ENCODE measurements at places on chromosomes 1 and 21.
A peak's percentile ranks its signal among the peaks of the same experiment; 100 is the strongest.

- peak; percentile 61 for DNase-seq
Observed at GRCh38 chr1:206734499-206735142, 36.0 kb upstream of the IL19 start.

GRCh38 chr1:10755970-10756521, 40.4 kb downstream of the CASZ1 start:
- DNase-seq = peak; percentile 50

GRCh38 chr1:16007671-16008341, 3.8 kb downstream of the SRARP start:
- no peak for DNase-seq

GRCh38 chr1:21937372-21938121, 437 bp upstream of the HSPG2 start:
- peak; percentile 89 for DNase-seq

DNA sequence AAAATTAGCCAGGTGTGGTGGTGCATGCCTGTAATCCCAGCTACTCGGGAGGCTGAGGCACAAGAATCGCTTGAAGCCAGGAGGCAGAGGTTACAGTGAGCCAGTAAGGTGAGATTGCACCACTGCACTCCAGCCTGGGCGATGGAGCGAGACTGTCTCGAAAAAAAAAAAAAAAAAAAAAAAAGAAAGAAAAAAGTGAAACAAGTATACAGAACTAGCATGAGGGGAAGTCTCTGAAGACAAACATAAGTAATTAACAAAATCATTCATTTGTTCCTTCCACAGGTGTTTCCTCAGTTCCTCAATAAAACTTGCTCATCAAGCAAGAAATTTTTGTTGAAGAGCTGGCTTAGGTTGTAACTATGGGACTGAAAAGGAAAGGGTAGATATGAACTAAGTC, 52.2 kb upstream of the CNN3 start:
- no peak for DNase-seq

GRCh38 chr1:100039591-100039990, 69.8 kb downstream of the SLC35A3 start:
- DNase-seq = no peak

DNA sequence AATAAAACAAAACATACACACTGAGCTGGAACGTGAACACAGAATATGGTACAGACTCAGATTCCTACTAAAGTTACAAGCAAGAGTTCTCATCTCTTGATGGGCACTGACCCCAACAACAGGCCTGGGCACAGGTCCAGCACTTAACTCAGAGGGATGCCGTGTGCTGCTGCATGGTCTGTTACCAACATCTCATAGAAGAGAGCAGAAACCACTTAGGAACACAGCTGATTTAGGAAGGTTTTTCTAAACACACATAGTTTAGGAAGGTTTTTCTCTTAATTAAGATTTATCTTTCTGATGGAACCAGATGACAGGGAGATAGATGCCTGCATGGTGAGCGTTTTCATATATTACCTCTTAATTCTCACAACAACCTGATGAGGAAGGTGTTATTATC, 1.5 kb downstream of the GCLM start:
- DNase-seq = peak; percentile 67

DNA sequence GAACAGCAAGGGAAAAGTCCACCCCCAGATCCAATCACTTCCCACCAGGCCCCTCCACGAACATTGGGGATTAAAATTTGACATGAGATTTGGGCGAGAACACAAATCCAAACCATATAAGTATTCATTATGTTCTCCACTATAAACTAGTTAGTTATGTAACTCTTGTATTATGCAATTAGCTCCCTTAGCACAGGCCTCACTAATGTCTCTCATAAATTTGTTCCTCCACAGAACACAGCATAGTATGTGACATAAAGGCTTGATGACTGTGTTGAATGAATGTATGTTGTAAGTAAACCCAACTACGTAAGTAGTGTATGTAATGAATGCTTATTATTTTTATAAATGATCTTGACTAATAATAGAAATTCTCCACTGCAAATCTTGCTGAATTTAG, 223.3 kb upstream of the ZRANB2 start:
- no peak for DNase-seq

GRCh38 chr1:150164224-150164623, 14.5 kb downstream of the PLEKHO1 start:
- DNase-seq = no peak

DNA sequence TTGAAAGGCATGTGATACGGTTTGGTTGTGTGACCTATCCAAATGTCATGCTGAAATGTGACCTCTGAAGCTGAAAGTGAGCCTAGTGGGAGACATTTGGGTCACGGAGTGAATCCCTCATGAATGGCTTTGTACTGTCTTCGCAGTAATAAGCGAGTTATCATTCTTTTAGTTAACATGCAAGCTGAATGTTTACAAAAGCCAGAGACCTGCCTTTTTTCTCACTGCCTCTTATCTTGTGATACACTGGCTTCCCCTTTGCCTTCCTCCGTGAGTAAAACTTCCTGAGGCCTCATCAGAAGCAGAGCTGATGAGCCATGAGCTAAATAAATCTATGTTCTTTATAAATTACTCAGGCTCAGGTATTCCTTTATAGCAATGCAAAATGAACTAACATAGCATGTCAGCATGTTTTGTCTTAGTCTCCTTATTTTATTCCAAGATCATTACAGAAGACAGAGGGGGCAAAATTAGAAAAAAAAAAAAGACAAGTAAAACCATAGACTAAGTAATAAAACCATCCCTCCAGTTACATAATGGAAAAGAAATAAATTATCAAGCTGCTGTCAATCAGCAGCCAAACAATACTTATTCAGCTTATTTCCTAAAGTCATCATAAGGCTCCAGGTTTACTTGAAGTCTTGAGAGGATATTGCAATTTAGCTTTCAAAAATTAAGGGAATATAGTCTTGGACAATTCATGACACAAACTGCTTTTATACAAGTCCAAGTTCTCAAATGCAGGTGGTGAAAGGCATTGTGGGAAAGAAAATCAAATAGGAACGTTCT, 12.1 kb downstream of the RGS18 start:
- peak; percentile 5 for DNase-seq

DNA sequence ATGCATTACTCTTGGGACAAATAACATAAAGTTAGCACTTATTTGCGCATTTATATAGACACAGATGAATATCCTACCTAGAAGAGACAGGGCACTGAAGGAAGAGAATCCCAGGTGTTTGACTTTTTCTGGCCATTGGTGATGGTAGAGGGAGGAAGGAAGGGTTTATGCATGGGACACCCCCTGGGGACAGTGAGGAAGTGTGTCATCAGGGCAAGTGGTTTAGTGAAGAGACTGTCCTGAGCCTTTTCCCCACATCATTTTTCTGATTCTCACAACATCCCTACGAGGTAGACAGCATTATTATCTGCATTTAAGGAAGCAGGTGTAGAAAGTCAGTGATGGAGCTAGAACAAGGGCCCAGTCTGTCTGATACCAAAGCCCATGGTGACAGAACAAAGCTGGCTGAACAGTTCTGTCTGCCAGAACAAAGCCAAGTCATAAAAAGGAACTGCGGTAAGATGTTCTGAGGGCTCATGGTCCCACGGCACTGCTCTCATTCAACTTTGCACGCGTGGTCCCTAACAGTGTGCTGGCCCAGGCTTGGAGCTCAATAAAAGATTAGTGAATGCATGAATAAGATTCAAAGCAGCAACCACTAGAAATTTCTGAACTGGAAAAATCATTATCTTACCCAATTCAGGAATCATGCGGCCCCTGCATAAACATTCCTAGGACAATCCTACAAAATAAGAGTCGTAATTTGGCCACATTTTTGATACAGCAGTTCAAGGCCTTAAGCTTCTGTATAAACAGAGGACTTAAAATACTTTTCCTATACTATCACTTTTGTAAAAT, 12.2 kb upstream of the CDC42BPA start:
- DNase-seq = no peak

DNA sequence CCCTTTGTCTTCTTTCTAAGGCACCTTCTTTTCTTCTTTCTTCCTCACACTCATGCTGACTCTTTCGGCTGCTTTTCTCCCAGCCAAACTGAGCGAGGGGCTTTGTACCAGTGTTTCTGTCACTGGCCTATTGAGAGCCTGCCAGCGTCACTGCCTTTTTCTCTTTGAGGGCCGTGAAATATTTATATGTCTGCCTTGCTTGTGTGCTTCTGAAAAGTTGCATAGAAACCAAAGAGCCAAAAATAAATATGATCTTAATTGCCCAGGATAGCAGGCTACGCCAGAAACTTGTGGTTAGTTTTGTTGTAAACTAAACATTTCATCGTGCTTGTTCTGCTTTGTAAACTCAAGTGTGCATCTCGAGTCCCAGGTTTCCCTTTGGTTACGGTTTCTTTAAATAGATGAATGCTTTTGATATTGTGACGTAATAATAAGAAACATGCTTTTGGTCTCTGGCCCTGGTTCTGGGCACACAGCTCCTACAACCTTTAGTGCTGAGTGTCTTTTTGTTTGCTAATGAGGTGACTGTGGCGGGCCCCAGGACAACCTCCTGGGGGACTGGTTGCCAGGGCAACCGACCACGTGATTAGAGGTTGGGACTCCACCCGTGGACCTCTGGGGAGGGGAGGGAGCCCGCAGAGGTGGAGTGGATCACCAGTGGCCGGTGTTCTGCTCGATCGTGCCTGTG, 10.8 kb downstream of the SLC37A1 start:
- peak; percentile 26 for DNase-seq

DNA sequence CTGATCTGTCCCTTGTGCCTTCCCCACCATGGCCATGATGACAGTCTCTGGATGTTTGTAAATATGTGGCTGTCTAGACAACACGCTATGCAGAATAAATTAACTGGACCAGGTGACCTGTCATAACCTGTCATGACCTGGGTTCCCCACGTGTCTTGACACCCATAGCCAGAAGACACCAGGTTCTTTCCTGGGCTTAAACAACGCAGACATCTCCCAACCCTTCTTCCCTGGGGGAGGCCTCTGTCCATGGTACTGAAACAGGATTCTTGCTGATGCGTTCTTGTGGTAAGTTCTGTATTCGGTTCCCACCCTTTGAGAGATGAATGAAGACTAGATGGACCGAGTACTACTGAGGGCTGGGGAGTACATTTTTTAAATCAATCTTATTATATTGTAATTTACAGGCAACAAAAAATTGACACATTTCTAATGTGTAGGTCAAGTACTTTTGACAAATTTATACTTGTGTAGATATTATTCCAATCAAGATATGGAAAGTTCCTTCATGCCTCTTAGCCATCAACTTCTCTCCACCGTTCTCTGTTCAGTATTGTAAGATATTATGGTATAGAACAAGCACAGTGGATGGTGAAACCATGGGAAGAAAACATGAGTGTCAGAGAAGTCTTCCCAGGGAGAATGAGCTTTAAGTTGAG, 738.8 kb downstream of the PTPRU start:
- peak; percentile 34 for DNase-seq

GRCh38 chr1:27597516-27598294, 6.2 kb downstream of the AHDC1 start:
- DNase-seq = no peak

Data from cardiac fibroblast (primary cell).